ENCODE measurements at places on chromosomes 13 and 19.
A peak's percentile ranks its signal among the peaks of the same experiment; 100 is the strongest.

DNA sequence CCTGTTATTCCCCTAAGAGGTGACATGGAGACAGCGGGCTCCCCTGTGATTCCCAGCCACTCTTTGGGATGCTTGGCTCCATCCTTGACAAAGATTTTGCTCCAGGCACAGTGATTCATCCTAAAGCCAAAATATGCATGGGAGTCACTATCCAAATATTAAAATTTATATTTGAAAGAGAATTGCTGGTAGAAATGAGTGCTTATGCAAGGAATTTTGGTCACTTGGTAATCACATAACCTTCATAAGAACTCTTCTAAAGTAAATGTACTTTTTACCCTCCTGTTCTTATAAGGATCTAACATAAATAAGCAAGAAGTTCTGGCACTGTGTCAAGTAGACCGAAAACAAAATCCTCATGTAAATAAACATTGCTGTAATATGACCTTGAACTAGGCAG, 385.8 kb downstream of the ITGBL1 start:
- no peak for DNase-seq

GRCh38 chr19:55333870-55334269, 5.8 kb upstream of the KMT5C start:
- no peak for DNase-seq

DNA sequence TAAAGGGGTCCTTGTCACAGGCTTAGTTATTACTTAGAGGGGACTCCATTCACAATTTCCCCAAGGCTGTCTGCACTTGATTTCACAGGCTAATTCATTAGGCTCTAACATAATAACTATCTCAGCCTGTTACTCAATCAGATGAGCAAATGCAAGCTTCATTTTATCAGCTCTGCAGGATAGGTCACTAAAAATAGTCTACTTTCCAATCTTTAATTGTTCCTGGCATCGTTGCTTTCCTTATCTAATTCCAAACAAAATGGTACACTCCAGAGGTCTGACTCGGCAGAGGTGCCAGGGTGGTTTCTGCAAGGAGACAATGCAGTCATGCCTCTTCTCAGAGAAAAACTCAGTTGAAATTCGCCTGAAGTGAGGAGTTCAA, 69.7 kb upstream of the SLC15A1 start:
- no peak for DNase-seq

- no peak for DNase-seq
Measured at GRCh38 chr13:77514336-77514726, 21.2 kb upstream of the SCEL start.

- DNase-seq: no peak
Measured at GRCh38 chr13:50449465-50449864, 394.0 kb downstream of the DLEU7 start.

DNA sequence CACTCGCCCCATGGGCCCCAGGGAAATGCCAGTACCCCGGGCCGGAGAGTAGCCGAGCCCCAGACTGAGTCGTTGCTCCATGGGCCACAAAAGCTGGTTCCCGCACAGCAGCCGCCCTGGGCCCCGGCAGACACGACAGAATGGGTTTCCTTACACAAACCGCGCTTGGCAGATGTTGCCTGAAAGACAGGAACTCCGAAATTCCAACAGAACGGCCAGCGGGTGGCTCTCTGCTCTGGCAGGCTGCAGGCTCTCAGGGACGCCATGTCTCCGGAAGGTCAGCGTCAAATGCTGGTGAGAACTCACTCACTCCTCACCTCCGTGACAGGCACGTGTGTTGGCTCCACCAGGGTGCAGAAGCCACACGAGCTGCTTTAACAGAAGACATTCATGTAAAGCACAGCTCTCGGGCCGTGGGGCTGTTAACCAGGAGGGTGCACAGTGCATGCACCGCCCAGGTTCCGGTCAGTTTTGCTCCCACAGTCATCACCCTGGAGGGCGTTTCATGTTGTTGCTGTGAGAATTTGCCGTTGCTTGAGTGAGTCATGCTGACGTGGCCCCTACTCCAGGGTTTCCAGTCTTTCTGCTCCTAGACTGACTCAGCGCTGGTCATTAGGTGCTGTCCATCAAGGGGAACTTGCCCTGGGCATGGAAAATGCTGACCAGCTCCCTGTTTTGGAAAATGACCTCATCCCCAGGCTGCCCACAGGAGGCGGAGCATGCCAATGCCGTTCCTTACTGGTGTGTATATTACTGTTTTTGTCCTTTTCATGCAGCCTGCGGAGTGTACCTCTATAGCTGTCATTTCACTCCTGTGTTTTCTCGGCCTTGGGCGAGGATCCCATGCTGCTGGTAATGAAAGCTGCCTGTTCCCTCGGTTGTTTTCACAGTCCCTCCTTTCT, 44.8 kb downstream of the ANKRD10 start:
- DNase-seq: no peak

DNA sequence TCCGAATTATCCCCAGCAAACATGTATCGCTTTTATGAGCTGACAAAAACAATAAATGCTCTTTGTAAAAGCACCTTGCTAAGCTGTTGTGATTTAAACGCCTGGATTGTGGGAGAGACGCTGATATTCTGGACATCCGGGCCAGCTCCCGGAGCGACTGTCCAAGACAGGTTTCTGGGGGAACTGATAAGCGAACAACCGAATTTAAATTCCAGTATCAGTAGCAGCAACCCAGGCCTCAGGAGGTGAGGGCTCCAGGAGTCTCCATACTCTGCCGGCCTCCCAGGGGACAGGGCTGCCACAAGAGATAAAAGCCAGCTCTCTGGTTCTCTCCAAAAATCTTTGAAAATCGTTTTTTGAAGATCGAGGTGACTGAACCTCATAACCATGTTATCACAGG, 50.3 kb upstream of the VSTM2B start:
- DNase-seq: no peak

DNA sequence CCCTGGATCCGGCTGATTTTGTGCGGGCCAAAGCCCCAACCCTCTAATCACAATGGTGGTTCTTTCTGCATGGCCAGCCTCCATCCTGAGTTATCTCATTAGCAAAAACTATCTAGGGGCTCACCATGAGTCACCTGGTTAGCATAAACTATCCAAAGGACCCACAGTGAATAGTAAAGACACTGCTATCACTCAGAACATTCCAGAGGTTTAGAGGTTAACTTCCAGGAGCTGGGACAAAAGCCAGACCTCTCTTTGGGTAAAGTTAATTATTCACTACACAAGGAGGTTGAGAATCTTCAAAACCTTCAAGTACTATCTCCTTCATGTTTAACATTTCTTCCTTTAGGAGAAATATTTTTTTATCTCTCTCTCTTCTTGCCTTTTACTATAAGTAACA, 18.8 kb upstream of the PPP5C start:
- no peak for DNase-seq

DNA sequence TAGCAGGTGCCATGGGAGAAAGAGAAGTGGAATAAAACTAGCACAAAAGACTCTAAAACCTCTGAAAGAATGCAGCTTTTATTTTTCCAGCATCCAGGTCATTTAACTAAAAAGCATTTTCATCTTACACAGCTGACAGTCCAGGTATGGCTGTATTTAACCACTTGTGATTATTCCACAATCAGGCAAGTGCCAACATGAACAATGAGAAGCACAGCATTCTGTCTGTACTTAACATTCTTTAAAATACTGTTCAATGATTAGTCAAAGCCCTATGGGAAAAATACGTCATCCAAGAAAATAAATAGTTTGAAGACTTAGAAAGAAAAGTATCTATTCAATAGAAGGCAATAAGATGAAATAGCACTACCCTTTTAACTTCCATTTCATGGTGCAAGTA, 246.9 kb downstream of the LIG4 start:
- no peak for DNase-seq

GRCh38 chr19:47021536-47022139, 2.0 kb downstream of the NPAS1 start:
- DNase-seq: no peak

DNA sequence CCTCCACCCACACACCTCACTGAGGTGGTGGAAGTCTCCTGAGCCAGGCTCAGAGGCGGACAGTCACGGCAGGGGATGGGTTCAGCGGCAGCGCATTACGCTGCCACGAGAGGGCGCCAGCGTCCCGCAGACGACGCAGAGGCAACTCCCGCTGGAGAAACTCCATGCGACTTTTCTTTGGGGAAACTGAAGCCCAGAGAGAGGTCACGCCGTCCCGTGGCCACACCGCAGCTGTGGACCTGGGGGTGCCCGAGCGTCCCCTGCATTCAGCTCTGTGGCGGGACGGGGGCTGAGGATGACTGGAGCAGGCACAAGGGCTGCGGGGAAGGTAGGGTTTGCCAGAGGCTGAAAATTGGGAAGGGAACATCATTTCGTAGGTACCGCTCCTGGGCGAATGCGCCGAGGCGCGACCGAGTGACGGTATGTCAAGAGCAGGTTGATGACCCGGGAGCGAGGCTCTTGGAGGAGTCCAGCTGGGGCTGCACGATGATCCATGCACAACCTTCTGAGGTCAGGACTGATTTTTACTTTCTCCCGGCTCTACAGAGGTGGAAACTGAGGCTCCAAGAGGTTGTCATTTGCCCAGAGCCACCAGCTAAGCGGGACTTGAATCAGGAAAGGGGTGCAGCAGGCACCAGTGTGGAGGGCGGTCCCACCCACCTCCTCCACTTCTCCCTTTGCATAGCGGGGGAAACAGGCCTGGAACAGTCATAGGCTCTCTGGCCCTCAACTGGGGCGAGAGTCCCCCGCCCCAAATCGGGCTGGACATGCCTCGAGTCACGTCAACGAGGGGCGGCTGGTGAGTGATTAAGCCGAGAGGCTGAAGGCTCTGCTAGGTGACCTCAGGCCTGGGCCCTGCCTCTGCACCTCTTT, 690 bp upstream of the ARRDC2 start:
- peak; percentile 39 for DNase-seq

Data from NCI-H2227 treated with DMSO at 0.1 percent for 48 hours (cell line).